Suppressor macrophage treated with lipopolysaccharide for 4 hours (primary cell): ENCODE measurements at places on chromosomes 2 and 18.

DNA sequence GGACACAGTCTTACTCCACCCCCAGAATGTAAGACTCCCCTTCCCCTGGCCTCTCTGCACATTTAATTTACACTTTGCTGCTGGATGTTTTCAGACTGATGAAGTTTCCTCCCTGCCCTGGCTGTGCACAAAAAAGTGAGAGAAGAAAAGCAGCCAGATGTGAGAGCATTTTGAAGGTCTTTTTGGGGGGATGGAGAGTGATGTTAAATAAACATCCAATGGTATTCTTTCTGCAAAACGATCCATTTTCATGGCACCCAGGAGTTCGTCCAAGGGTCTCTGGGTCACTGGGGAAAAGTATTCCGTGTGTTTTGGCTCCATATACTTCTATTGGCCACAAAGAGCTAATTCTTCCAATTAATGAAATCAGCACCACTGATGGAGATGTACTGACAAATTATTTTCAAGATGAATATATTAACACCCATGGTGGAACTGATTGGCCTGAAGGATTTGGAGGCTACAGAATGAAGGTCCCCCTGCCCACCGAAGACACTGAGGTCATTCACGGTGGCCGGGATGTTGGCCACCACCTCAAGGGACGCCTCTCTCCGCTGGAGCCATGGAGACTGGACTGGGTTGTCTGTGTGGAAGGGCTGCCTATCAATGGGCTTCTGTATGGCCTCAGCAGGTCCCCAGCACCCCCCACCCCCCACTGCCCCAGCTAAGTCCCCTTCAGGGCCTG, 107.6 kb upstream of the PKDCC start:
- DNase-seq, result no peak

DNA sequence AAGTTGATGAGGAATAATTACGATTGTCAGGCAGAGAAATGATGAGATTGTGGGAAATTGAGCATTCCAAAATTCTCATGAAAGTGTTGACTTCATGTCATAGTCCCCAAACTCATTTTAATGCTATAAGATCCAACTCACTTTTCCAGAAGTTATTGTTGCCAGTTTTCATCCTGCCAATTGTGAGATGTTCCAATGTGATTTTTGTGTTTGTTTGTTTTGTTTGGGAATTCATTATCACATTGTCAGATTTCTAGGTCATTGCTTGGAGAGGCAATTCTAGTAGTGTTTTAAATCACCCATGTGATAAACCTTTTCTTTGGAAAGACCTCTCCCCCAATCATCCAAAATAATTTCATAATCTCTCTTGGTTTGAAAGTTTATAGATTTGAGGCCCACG, 86.0 kb upstream of the ACVR2A start:
- DNase-seq, result no peak

- DNase-seq, result no peak
These were observed 135.4 kb downstream of the TRIB2 start for GRCh38 chr2:12852135-12852534.

DNA sequence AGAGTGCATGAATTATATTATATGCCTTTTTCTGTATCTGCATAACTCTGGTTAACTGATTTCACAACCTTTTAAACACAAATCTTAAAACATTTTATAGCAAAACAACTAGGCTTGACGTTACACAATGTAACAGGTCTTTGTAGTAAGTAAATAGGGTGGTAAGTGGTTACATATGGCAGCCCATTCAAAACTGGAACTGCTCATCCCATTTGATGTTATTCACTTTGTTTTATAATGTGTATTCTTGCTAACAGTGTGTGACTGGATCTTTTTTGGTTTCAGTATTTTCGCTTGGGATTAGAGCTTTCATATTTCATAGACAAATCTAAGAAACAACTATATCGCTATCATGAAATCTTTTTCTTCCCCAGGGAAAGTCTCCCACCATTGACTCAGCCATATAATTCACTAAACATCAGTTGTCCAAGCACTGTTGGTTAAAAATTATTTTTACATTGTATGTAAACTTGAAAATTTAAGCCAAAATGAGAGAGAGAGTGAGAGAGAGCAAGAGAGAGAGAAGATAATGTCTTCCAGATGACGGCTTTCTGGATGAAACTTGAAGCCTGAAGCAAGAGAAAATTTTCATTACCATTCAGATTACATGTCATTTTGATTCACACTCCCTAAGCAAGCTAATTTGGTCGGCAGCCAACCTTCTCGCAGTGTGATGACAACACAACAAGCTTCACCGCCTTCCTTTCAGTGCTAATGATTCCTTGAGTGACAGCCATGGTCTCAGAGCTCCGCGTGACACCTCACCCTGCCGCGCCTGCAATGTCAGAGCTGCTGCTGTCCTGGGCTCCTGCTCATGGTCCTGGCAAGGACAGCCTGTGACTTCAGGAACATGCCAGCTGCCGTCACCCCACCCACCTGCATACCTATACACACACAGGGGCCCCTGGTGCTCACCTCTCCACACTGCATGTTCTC, 946.9 kb upstream of the SOX11 start:
- no peak for DNase-seq

GRCh38 chr2:28620801-28621171, 124.9 kb downstream of the PLB1 start:
- DNase-seq, result no peak

- no peak for DNase-seq
These were observed 85.7 kb downstream of the ACTR2 start for GRCh38 chr2:65313126-65313953.

DNA sequence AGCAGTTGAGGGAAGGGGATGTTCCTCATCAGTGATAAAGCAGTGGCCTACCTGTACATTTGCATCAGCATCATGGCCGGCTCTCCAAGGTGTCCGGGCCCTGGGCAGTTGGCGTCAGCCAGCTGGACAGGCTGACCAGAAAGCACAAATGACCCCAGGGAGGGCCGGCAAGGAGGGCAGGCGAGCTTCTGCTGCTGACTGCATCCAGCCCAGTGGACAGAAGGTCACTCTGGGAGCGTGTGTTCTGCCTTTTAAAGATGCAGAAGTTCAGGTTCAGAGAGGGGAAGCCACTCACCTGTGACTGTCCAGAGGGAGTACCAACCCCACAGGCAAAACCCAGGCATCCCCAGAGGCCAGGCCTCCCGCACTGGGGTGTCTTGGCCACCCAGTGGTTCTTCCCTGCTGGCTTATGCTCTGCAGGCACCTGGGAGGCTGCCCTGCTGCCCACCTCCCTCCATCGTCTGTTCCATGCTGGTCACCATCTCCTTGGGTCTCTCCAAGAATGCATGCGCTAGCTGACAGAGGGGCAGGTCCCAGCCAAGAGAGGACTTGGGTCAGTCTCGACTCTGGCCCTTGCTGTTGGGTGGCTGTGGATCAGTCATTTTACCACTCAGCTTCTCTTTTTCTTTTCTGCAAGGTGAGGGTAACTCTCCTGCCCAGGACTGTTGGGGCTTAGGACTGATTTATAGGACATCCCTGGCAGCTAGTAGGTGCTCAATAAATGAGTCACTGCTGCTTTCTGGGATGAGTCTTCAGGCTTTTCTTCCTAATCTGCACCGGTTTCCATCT, 89.9 kb downstream of the INHBB start:
- DNase-seq, result no peak

DNA sequence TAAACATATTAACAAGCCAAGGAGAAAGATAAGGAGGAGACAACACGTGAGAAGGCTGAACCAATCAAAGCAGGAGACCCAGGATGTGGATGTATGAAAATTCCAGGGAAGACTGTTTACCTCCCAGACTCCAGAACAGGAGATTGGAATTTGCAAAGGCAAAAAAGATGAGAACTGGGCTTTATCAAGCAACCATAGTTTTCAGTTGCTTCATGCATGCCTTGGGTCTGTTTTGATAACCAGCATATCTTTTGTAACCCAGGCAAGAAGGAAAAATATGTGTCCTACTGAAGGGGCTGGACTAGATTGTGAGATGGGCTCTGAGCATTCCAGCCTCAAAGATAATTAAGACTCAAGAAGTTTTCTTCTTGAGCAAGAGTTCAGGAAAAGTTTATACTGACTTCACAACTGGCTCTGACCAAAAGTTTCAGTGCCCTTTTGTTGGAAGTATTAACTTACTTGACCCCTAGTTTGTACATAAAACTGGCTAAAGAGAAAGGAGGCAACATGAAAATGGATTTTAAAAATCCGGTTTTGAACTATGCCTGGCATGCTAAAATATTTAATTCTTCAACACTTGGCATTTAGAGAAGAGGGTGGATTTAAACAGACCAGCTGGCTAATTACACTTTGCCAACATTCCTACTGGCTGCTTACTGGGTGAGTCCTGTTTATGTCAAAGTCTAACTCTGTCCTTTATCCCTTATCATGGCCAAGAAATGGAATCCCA, 79.3 kb upstream of the CD28 start:
- DNase-seq, result no peak

DNA sequence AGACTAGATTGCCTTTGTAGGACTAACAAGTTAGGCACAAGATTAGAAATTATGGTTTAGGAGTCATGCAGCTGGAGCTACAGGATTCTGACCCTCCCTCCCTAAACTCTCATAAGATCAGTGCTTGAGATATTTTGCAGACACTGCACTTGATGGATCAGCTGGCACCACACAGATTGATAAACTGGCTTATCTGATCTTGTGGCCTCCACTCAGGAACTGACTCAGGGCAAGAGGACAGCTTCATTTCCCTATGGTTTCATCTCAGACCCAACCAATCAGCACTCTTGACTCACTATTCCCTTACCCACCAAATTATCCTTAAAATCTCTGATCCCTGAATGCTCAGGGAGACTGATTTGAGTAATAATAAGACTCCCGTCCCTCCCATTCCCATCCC, 152.3 kb downstream of the DIS3L2 start:
- DNase-seq, result no peak

DNA sequence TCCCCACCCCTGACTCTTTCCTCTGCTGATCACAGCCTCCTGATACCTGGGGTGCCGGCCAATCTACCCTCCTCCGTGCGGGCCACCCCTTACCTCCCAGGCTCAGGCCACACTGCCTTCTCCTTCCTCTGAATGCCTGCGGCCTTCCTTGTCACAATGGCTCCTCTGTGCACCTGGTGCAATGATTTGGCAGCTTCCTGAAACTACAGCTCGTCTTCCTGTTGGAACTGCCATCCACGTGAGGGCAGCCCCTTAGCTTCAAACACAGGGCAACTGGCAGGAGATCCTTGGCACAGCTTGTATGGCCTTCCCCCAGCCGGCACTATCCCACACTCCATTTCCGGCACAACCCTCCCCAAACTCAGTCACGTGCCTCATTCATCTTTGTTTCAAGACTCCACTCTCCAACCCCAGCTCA, 69.0 kb downstream of the STPG4 start:
- no peak for DNase-seq

GRCh38 chr2:99035920-99036319, 99.9 kb upstream of the CRACDL start:
- DNase-seq, result no peak

DNA sequence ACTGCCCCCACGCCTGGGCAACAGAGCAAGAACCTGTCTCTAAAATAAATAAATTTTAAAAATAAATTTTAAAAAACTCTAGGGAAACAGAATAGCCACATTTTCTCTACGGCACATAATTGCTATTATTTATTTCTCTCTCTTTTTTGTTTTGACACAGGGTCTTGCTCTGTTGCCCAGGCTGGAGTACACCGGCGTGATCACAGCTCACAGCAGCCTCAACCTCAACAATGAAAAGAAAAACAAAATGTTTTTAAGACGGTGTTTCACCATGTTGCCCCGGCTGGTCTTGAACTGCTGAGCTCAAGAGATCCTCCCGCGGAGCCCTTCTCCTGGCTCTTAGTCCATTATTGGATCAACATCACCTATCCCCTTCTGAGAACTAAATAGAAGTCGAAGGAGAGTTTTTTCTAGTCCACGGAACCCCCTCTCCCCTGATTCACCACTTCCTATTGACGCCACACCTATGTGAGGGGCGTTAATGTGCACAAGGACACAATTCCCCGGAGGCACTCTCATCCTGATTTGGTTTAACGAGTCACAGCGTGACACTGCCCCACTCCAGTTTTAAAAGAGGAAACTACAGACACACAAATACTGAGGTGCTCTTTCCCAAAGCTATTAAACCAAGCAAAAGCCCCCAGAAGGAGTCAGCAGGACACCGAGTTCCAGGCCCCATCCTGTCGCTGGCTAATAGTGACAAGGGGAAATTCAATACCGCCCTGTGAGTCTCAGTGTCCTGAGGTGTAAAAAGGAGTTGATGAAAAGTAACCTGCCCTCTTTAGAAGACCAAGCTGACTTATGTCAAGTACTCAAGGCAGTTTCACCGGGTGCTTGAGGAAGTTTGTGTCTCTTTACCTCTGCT, 1.1 kb downstream of the NPC1 start:
- DNase-seq, result peak; percentile 75

- DNase-seq, result no peak
These were observed 45.9 kb upstream of the ITGA4 start for GRCh38 chr2:181411105-181411849.

GRCh38 chr2:66536997-66537396, 102.1 kb downstream of the MEIS1 start:
- DNase-seq, result no peak

DNA sequence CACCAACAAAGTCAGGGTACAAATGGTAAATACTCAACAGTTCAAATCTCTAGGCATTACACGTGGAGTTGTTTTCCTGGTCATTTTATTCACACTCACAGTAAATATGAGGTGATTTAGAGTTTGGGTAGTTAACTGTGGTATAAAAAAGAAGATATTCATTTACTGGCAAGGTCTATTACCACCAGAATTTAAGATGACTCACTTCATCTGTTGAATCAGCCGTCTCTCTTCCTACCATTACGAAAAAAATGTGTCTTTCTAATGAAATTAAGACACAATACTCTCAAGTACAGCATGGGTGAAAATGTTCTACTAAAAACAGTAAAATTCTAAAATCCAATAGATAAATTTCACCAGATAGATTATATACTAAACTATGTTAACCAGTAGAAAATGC, 21.0 kb upstream of the GPR75 start:
- no peak for DNase-seq

DNA sequence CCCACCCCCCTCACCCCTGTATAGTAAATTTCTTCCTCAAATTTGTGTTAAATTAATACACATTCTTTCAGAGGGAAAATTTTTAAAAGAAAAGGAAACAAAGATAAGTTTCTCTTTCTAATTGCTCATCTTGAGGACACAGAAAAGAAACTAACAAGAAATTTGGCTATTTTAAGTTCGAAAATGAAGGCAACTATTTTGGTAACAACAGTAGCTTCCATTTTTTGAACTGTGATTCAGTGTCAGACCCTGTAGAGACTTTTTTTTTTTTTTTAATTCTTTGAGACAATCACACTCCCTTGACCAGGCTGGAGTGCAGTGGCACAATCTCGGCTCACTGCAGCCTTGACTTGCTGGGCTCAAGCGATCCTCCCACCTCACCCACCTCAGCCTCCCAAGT, 194.9 kb downstream of the SS18 start:
- DNase-seq, result no peak

GRCh38 chr2:23526835-23527790, 142.1 kb downstream of the KLHL29 start:
- no peak for DNase-seq

GRCh38 chr2:205531489-205532148, 150.7 kb upstream of the NRP2 start:
- DNase-seq, result no peak

GRCh38 chr2:68203587-68203986, 45.9 kb downstream of the PNO1 start:
- no peak for DNase-seq

- no peak for DNase-seq
These were observed 41.0 kb downstream of the AGAP1 start for GRCh38 chr2:235534678-235535422.

GRCh38 chr2:158134655-158135054, 33.0 kb downstream of the UPP2 start:
- no peak for DNase-seq
